Muscle of leg (tissue), 16 donors: ENCODE measurements at places on chromosomes 13 and 19. TPM values are rescaled to one million over a fixed set of nuclear protein-coding genes. Genes with fewer than 3 reads are reported as not detected.

The RASAL3 gene
- 0.71 TPM for total RNA-seq

The ZNF43 gene
- total RNA-seq = 16.7 TPM

The SYNGR4 gene
- total RNA-seq = not detected

The MISP gene
- 0.09 TPM for total RNA-seq

The FBN3 gene
- 4.8 TPM for total RNA-seq

The ATG4D gene
- total RNA-seq = 16.4 TPM

The MBD3L3 gene
- total RNA-seq = not detected

The ELAVL3 gene
- total RNA-seq = 0.09 TPM

The SWSAP1 gene
- 1.3 TPM for total RNA-seq

The ZNF780B gene
- 16.4 TPM for total RNA-seq

The ATXN8OS gene
- not detected for total RNA-seq

The FUT2 gene
- total RNA-seq = not detected

The IGFL3 gene
- not detected for total RNA-seq

The SHANK1 gene
- 12.1 TPM for total RNA-seq

The CERS1 gene
- 15.3 TPM for total RNA-seq

The RB1 gene
- total RNA-seq = 47.1 TPM
